M059J (cell line): ENCODE measurements at places on chromosomes 5 and 9. TPM values are rescaled to one million over a fixed set of nuclear protein-coding genes. Genes with fewer than 3 reads are reported as not detected.

CCNH gene
- 88.2 and 115 TPM in 2 replicates for total RNA-seq

- DNase-seq = no peak
These were observed 65.3 kb downstream of the CFAP95 start for GRCh38 chr9:69885931-69886330.

DNA sequence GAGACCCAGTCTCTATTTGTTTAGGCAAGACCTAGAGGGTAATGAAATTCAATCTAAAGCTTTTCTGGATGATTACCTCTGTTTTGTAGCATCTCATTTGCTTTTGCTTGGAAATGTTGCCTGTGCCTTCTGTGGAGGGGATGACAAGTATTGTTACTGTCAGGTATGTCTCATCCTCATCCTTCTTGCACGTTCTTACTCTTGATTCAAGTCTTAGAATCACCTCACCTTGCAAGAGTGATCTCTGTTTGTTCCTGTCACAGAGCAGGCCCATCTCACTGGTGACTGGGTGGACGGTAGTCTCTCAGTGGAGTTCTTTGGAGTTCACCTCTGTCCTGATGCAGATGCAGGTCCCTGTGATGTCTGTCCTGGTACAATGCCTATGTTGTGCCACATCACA is 33.5 kb downstream of the MCCC2 start:
- DNase-seq = no peak

DNA sequence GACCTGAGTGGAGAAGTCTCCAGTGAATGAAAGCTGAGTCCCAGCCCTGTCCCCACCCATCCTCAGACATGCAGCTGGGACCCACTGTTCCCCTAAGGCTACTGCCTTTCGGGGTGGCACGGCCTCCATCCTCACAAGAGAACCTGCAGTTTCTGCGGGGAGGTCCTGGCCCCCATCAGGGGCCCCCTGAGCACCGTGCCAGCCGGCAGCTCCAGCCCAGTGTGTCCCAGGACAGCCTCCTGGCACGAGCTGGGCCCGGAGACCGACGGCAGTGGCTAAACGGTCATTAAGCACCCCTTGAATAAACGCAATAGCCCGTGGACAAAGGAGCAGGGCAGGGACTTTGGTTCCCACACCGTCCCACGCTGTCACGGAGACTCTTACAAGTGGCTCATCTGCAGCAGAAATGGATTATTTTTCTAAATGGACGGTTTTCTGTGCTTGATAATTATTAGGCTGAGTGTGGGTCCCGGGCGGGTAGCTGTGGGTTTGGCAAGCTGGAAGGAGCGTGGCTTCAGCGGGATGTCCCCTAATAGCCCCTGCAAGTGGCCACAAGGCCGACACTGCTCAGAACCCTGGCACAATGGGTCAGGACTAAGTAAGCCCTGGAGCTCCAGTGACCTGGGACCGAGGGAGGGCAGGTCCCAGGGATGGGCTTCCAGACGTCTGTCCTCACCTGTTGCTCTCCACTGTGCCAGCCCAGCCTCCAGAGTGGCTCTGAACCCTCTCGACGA is 17.4 kb downstream of the FAM78A start:
- no peak for DNase-seq

DNA sequence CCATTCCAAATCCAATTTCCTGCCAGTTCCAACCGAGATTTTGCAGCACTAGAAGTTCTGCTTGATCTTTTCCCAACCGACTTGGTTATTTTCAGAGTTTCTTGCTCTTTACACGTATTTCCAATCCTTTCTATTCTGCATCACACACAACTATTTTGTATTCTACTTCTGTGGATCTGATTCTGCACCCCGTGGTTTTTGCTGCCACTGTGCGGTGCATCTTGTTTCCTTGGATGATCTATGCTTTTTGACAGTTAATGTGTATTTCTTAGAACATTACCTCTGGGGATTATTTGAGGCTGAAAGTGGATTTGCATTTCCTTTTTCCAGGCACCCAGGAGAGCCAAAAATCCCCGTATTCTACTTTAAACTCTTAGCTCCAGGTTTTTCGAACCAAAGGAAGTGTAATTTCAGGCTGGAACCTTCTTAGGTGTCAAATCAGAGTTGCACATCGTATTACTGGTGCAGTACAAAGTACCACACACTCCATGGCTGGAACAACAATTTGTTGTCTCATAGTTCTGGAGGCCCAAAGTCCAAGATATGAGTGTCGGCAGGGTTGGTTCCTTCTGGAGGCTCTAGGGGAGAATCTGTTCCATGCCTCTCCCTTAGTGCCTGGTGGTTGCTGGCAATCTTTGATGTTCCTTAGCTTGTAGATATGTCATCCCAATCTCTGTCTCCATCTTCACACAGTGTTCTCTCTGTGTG is 14.7 kb upstream of the SARDH start:
- no peak for DNase-seq

DNA sequence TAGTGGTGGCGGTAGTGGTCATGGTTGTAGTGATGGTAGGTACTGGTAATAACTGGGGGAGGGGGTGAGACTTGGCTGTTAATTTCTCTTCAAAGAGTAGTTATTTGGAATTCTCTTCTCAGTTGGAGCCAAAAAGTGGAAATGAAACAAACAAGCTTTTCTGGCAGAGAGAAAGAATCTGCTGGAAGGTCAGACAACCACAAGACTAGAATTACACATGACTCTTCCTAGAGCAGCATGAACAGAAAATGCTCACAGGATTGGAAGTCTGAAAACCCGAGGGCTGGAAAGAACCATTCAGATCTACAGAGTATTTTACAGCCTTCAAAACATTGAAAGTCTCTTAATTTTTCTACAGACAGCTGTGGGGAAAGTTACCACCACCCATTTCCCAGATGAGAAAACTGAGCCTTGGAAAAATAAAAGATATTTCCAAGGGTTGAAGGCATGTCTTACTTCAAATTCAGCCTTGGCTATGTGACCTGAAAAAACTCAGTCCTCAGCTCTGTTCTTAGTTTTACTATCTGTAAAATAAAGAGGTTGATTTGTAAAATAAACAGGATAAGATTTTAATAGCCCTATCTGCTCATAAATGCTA is 42.9 kb upstream of the TRIM32 start:
- peak; percentile 21 for DNase-seq

PDE6A gene
- 0.02 and 0.22 TPM in 2 replicates for total RNA-seq

GRCh38 chr9:72427801-72428200 is 62.8 kb upstream of the ZFAND5 start:
- DNase-seq = no peak

DNA sequence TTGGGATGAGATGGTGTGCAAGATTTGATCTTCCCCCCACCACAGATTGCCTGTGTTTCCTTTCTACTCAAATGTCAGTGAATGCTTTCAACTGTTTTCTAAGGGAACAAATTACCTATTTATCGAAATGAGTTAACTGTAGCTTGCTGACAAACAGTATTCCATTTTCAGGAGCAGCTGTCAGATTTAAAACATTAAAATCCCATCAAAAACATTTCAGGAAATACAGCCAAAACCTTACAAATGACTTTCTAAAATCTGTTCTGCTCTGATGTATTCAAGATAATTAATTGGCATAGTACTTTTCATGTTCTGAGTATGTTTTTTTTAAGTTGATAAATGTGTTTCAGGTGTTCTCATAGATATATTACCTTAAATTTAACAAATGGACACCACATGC is 158.0 kb upstream of the DMRTA1 start:
- no peak for DNase-seq

NUDT2 gene
- total RNA-seq = 45.6 and 59.9 TPM in 2 replicates

CCL27 gene
- not detected in 2 replicates for total RNA-seq

SLF1 gene
- 13.3 and 15.6 TPM in 2 replicates for total RNA-seq

PCDHA4 gene
- not detected in 2 replicates for total RNA-seq

DNA sequence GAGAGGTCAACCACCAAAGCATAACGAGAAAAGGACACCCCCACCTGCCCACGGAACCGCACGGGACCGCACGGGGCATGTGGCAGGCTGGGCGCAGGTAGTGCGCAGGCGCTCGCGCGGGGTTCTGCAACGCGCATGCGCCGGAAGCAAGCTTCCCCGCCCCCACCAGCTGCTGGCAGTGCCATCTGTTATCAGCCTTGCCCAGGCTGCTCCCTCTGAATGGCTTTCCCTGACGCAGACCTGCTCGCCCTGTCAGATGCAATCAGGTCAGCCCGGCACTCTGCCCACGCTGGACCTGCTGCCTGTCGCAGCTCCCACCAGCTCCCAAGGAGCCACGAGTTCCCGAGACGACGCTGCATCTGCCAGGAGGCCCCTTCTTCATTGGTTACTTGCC is 22.8 kb downstream of the PTCH1 start:
- DNase-seq = no peak

GRCh38 chr5:107869438-107870115 is 198.8 kb upstream of the EFNA5 start:
- peak; percentile 88 for DNase-seq

DNA sequence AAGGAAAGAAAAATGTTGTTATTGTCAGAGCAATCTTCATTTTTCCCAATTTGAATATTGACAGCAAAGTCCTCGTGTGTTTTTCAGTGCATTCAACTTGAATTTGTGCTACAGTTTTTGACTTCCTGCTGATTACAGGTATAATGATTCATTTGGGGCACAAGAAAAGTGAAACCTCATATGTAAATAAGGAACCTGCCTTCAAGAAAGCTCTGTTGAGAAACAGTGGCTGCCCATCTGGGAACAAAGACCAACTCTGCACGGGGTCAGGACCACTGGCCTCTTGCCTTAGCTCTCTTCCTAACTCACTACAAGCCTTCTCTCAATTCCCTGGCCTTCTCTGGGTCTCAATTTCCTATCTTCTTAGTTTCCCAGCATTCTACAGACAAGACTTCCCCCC is 21.0 kb downstream of the TIMD4 start:
- DNase-seq = no peak

DNA sequence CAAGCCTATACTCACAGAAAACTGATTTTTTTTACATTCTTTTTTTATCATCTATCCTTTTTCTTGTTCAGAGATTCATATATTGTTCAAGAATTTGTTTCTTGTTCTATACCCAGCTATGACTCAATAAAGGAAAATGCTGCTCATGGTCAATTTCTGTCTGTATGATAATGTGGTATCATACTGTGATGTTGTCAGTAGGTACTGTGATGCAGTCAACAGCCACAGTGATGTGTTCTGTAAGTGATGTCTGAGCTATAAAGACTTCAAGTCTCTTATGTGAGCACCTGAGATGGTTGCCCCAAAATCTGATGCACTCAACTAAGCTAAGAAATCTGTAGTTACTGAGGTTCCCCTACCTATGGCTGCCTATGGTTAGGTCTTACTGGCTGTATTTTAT is 294.2 kb upstream of the GRIN3A start:
- DNase-seq = no peak

C5orf58 gene
- not detected in 2 replicates for total RNA-seq

- peak; percentile 77 for DNase-seq
These were observed 43.4 kb upstream of the PAM start for GRCh38 chr5:102711525-102712385.

FOXD4L4 gene
- 0.07 TPM in 1 of 2 replicates, not detected in the other for total RNA-seq

- DNase-seq = no peak
These were observed 208.0 kb downstream of the CHSY3 start for GRCh38 chr5:130112246-130112645.

DNA sequence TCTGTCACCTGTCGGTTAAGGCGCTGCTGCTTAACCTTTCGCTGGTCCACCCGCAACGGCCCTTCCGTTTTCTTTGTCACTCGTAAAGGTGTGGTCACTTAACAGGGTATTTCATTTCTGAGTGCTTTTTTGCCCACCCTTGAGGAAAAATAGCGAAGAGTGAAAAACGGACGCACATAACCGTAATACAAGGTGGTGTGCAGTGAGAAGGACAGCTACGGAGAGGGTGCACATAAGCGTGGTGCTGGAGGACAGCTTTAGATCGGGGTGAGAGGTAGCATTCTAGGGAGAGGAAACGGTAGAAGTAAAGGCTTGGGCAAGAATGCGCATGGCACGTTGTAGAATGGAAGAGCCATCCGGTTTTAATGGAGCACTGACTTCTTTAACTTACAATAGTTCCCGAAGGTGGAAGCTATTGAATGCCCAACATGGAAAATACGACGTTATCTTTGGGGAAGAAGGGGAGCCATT is 761 bp downstream of the CCT5 start:
- DNase-seq = peak; percentile 42

DNA sequence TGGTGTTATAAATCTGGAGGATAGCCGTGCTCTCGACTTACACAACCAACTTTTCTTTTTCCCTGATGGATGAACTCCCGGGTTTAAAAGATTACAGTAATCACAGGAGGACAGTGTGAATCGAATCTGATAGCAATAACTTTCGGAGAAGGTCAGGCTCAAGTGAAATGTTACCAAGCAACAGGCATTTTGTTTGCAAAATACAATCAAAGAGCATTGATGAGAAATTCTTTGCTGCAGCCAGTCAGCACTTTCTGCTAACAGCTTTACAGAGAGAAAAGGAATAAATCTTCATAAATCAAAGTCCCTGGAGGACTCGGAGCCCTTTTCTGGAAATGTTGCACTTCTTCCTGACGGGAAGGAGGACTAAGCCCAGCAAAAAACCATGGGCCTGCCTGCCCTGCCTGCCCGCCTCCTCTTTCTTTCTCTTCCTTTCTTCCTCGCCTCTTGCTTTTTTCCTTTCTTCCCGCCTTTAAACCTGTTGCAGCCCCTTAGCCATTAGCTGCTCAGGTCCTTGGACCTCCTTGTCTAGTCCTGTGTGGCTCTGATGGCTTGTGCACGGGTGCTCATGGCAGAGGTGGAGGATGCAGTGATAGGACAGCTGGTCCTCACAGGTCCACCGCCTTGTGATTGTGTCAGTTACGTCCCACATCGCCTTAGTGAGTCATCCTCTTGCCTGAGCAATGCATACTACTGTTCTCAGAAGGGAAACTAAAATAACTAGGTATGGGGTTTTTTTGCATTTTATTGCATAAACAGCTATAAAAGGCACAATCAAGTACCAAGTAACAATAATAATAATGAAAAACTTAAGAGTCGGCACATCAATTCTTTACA is 6.2 kb downstream of the DMRT3 start:
- peak; percentile 48 for DNase-seq

SCAMP1 gene
- 41.3 and 43.6 TPM in 2 replicates for total RNA-seq

ARHGEF37 gene
- total RNA-seq = 0.15 and 0.20 TPM in 2 replicates

- peak; percentile 34 for DNase-seq
These were observed 471.3 kb downstream of the MAT2B start for GRCh38 chr5:163976696-163977095.

GRCh38 chr9:95297316-95297715 is 20.2 kb downstream of the FANCC start:
- no peak for DNase-seq

NSG2 gene
- not detected in 2 replicates for total RNA-seq

GRCh38 chr5:35313291-35313690 is 83.0 kb upstream of the PRLR start:
- peak; percentile 92 for DNase-seq

- DNase-seq = no peak
These were observed 551 bp downstream of the PCDHB6 start for GRCh38 chr5:141150224-141150992.

DNA sequence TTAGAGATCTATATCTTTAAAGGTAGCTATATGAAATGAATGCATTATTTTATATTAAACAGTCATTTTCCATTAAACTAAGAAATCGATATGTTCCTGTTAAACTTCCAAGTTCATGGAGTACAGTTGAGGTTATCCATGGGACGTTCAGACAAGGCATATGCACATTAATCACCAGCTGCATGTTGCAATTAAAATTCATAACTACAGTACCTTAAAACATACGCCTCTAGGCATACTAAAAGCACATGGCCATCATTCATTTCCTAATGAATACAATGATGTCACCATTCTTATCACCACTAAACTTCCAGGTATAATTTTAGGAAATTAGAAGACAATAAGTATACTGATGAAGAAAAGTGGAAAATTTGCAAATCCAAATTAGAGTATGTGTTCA is 174.3 kb downstream of the CDH12 start:
- DNase-seq = no peak

EGFLAM gene
- total RNA-seq = 0.02 TPM in 1 of 2 replicates, not detected in the other

TLR4 gene
- 12.5 and 16.9 TPM in 2 replicates for total RNA-seq
